ENCODE measurements at places on chromosomes 3 and 15. TPM values are rescaled to one million over a fixed set of nuclear protein-coding genes. Genes with fewer than 3 reads are reported as not detected.

Gene SLC38A3
- 3.3 TPM for polyA plus RNA-seq

Gene EXD1
- polyA plus RNA-seq, result 0.12 TPM

Gene PAQR9
- polyA plus RNA-seq, result not detected

Gene FANCI
- polyA plus RNA-seq, result 15.1 TPM

Gene WDR48
- 37.3 TPM for polyA plus RNA-seq

Gene ACP3
- 0.81 TPM for polyA plus RNA-seq

Gene PPARG
- polyA plus RNA-seq, result 10.7 TPM

Gene C3orf85
- polyA plus RNA-seq, result not detected

Gene SMCO1
- polyA plus RNA-seq, result 1.5 TPM

Gene SLC6A11
- 0.06 TPM for polyA plus RNA-seq

Gene GPR62
- 0.67 TPM for polyA plus RNA-seq

Gene CLDN11
- 1.7 TPM for polyA plus RNA-seq

Gene IGDCC3
- polyA plus RNA-seq, result 5.0 TPM

Gene GP9
- 0.30 TPM for polyA plus RNA-seq

Gene C15orf40
- 17.9 TPM for polyA plus RNA-seq

Gene RASSF1
- 36.3 TPM for polyA plus RNA-seq
